ENCODE measurements at places on chromosomes 7 and 10.

DNA sequence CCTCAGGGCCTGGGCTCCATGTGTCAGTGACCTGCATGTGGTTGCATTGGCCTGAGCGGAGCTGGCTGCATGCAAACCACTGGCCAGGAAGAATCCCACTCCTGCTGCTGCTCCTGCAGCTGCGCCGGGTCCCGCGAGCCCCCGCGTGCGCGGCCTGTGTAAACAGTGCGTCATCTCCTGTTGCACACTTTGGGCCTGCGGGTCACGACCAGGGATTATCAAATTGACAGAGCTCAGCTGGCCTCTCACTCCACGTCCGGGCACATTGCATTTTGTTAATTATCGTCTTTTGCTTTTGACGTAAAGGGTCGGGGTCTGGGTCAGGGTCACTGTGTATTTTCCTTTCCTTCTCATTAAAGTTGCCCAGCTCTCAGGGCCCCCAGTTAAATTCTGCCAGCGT lies 132.6 kb downstream of the RGS10 start:
- no peak for DNase-seq

- DNase-seq: no peak
Observed at GRCh38 chr7:157622000-157622399, 285.2 kb downstream of the DNAJB6 start.

DNA sequence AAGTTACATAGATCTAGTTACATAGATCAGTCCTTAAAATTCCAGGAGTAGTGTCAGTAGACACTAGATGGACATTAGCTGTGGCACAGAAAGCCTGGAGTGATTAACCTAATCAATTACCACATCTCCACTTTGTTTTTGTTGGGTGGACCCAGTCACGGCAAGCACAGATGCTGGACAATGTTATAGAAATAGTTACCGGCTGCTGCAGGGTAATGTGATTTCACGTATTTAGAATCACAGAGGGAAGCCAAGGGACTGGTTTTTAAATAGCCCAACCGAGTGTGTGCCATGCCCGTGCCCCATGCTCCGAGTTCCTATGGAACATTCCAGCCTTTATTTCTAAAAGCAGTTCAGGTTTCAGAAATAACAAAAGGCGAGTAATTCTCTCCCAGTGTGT lies 2.8 kb downstream of the LGI1 start:
- DNase-seq: no peak

GRCh38 chr10:122464586-122464985 lies 3.2 kb downstream of the HTRA1 start:
- DNase-seq: no peak

GRCh38 chr7:30927040-30927439 lies 15.4 kb downstream of the AQP1 start:
- no peak for DNase-seq

- DNase-seq: no peak
Observed at GRCh38 chr7:94662548-94662947, 6.6 kb upstream of the SGCE start.

- DNase-seq: no peak
Observed at GRCh38 chr7:163971-164881, 28.1 kb upstream of the FAM20C start.

DNA sequence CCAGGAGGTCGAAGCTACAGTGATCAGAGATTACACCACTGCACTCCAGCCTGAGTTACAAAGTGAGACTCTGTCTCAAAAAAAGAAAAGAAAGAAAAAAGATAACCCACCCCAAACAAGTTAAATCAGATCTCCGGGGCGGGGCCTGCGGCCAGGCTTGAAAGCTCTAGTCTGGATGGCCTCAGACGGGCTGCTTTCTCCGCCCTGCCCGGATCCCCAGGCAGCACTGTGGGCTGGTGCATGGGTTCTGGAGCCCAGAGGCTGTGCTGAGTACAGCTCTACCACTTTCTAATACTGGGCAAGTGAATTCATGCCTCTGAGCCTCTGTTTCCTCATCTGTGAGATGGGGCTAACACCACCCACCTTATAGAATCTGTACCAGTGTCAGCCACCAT lies 83.7 kb downstream of the ZMIZ1 start:
- DNase-seq: no peak

GRCh38 chr7:32179567-32179966 lies 109.4 kb upstream of the PDE1C start:
- DNase-seq: no peak

DNA sequence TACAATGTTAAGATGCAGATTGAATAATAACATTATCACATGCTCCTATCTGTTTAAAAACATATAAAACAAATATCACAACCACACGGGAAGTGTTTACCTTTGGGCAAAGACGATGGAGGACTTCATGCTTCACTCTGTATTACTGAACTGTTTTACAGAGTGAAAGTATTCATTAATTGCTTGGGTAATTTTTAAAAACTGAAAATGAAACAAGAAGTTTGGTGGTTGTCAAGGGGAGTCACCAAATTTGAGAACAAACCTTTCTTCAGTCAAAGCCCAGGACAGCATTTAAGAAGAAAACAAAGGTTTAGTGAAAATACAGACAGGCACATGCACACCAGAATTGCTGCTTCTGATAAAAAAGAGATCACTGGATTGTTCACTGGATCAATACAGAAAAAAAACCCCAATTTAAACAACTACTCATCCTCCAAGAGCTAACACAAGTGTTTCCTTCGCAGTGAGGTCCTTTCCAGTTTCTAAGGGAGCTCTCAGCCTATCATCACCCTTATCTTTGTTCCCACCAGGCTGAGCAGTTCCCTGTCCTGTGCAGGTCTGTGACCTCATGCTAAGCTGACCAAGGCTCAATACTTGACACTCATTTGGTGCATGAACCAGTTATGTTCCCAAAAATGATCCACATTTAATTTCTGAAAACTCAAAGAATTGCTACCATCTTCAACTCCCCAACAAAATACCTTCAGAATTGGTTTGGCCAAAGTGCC lies 8.8 kb downstream of the PARP12 start:
- DNase-seq: no peak

DNA sequence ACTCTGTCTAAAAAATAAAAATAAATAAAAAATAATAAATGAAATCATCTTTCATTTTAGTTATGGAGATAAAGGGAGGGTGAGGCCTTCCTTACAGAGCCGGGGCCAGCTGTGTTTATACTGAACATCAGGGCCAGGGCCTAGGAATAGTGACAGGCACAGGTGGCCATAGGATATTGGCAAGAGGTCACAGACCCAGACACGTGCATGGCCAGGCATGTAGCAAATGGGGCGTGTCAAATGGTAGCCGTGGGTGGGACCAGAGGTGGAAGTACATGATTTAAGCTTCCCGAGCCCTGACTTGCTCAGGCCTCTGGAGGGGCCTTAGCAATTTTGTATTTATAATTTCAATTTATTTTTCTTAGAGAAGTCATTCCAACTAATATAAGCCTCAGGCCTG lies 353.0 kb downstream of the ANKRD30A start:
- no peak for DNase-seq

DNA sequence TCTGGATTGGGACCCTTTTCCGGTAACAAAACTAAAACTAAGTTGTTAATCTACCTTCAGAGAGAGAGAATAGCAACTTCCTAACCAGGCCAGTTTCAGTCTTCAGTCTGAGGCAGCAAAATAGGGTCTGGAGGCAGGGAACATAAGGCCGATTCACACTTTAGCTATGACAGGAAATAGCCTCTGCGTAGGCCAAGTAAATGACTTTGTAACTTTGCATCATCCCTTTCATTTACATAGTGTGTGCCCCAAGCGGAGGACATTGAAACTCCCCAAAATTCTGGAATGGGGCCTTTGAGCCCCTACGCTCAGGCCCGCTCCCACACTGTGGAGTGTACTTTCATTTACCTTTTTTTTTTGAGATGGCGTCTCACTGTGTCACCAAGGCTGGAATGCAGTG lies 1.7 kb upstream of the UPP1 start:
- DNase-seq: no peak

- DNase-seq: no peak
Observed at GRCh38 chr10:131885391-131886165, 15.2 kb upstream of the PPP2R2D start.

- no peak for DNase-seq
Observed at GRCh38 chr10:128506423-128506822, 380.2 kb upstream of the MKI67 start.

- DNase-seq: no peak
Observed at GRCh38 chr7:23892019-23892418, 182.0 kb downstream of the STK31 start.

DNA sequence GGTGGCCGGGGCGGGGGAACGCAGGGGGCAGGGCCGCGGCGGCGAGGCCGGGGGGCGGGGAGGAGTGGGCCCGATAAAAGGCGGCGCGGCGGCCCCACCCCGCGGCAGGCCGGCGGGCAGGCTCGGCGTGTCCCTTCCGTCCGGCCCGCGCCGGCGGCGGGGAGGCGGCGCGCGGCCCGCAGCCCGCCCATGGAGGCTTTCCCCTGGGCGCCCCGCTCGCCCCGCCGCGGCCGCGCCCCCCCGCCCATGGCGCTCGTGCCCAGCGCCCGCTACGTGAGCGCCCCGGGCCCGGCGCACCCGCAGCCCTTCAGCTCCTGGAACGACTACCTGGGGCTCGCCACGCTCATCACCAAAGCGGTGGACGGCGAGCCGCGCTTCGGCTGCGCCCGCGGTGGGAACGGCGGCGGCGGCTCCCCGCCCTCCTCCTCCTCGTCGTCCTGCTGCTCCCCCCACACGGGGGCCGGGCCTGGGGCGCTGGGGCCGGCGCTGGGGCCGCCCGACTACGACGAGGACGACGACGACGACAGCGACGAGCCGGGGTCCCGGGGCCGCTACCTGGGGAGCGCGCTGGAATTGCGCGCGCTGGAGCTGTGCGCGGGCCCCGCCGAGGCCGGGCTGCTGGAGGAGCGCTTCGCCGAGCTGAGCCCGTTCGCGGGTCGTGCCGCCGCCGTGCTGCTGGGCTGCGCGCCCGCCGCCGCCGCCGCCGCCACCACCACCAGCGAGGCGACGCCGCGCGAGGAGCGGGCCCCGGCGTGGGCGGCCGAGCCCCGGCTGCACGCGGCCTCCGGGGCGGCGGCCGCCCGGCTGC lies at the start of gene NANOS1:
TSS of gene NANOS1 (plus strand) at position 102 of the 808 bp plus-strand sequence. CDS start at position 190, 88 bp downstream.
- no peak for DNase-seq

GRCh38 chr7:134703782-134704181 lies 57.1 kb downstream of the BPGM start:
- no peak for DNase-seq

- DNase-seq: no peak
Observed at GRCh38 chr10:87865241-87865881, 1.9 kb downstream of the PTEN start.

DNA sequence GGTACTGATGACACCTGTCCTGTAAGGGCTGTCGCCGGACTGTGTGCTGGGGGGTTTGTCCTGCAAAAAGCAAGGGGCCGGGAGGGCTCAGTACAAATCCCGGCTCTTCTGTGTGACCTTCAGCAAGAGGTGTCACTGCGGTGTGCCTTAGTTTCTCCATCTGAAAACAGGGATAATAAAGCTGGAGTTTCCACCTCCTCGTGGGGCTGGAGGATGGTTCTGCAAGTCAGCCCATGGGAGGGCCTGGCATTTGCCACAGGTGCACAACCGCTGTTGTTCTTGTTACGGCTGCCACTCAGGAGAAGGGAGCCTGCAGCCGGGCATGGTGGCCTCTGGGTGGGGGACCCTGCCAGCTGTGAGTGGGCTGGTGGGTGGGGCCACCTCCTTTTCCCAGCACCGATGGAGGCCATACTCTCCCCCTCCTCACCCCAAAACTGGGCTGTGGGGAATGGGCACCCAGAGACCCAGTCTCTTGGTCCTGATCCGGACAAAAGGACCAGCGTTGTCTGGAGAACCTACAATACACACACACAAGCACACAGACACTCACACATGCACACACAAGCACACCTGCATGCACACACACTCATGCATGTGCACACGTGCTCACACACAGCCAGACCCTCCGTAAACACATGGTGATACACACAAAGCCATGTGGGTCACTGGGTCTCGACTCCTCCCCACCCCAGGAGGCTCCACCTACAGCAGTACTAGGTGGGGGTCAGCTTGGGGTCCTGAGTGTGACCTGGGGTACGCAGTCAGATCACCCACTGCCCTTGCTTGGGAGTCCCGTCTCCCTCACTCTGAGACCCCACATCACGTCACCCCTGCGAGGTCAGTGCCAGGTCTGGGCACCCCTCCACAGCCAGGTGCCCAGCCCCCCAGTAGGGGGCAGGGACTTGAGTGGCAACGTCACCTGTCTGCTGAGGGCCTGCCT lies 34.1 kb downstream of the ELFN1 start:
- no peak for DNase-seq

DNA sequence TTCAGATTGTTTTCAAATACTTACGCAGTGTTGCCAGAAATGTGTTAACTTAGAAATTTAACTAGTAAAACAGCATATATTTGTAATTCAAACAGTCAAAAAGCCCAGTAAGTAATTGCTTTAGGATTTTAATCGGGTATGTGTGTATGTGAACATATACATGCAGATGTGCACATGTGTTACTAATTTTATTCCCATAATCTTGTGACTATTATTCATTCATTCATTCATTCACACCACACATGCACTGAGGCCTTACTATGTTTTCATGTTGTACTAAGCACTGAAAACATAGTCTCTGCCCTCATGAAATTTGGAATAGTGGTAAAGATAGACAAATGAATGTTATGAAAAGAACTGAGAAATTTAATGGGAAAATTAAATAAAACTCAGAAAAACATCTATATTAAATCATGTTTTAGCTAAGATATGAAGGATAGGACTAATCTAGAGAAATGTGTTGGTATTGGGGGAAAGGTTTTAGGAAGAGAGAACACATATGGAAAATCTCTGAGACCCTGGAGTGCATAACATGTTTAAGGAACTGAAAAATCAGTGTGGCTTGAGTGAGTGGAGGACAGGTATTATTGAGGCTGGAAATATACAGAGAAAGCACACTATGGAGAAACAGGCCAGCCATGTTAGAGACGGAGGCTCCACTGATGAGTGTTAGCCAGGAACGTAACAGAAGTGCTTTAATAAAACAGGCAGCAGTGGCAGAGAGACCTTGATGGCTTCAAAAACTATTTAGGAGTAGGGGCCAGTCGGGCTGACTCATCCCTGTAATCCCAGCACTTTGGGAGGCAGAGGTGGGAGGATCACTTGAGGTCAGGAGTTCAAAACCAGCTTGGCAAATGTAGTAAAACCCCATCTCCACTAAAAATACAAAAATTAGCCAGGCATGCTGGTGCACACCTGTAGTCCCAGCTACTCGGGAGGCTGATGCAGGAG lies 80.3 kb downstream of the HDAC9 start:
- DNase-seq: no peak

DNA sequence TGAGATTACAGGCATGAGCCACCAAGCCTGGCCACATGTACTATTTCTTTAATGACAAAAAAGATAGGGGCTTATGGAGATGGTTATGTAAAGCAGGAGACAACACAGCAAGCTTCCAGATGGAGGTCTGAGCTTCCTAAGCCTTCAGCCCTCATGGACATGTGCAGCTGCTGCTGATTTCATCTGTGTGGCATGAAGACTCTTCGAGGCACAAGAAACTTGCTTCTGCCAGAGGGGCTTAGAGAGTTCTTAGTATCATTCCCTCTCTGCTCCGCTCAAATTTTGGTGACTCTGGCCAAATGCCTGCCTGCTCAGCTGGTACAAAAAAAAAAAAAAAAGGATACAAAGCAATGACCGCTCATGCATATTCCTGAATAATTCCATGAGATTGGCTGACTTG lies 552.5 kb downstream of the TYW1 start:
- DNase-seq: no peak

GRCh38 chr7:16840094-16840493 lies 35.3 kb upstream of the AGR2 start:
- no peak for DNase-seq

GRCh38 chr10:103605359-103606096 lies 112.0 kb downstream of the NEURL1 start:
- DNase-seq: no peak

- no peak for DNase-seq
Observed at GRCh38 chr10:64682043-64682442, 1160.8 kb downstream of the REEP3 start.

GRCh38 chr10:62079885-62080559 lies 178.5 kb downstream of the ARID5B start:
- DNase-seq: no peak
